ENCODE measurements at places on chromosomes 1 and 21.

- DNase-seq = peak; percentile 48
- H3K4me3 ChIP-seq = no peak overlapping the region
- H3K27me3 ChIP-seq = no peaks in the 10 kb centered on the region
- no peaks in the 10 kb centered on the region for H3K36me3 ChIP-seq
- no peak overlapping the region for H3K27ac ChIP-seq
- no peaks in the 10 kb centered on the region for H3K4me1 ChIP-seq
Measured at GRCh38 chr1:81114191-81114590, 686.5 kb upstream of the ADGRL2 start.

GRCh38 chr1:41578712-41579335 is 94.3 kb upstream of the EDN2 start:
- H3K4me3 ChIP-seq = no peak overlapping the region
- H3K4me1 ChIP-seq = no peaks in the 10 kb centered on the region
- H3K36me3 ChIP-seq = no peaks in the 10 kb centered on the region
- no peak overlapping the region for H3K27ac ChIP-seq
- no peak for DNase-seq
- H3K27me3 ChIP-seq = no peaks in the 10 kb centered on the region

- DNase-seq = no peak
- H3K27ac ChIP-seq = no peak overlapping the region
- no peaks in the 10 kb centered on the region for H3K27me3 ChIP-seq
- no peaks in the 10 kb centered on the region for H3K4me1 ChIP-seq
Measured at GRCh38 chr1:89672489-89673183, 39.7 kb downstream of the LRRC8C start.

- DNase-seq = no peak
- no peaks in the 10 kb centered on the region for H3K36me3 ChIP-seq
- H3K27ac ChIP-seq = no peak overlapping the region
- H3K4me1 ChIP-seq = no peaks in the 10 kb centered on the region
- H3K4me3 ChIP-seq = no peak overlapping the region
Measured at GRCh38 chr1:227775841-227776240, 39.6 kb upstream of the PRSS38 start.

- no peak overlapping the region for H3K4me3 ChIP-seq
- no peak overlapping the region for H3K27ac ChIP-seq
- DNase-seq = no peak
- peaks cover 3% of the 10 kb centered on the region for H3K4me1 ChIP-seq
- no peaks in the 10 kb centered on the region for H3K27me3 ChIP-seq
Measured at GRCh38 chr1:109273570-109274288, 9.2 kb downstream of the PSRC1 start.

DNA sequence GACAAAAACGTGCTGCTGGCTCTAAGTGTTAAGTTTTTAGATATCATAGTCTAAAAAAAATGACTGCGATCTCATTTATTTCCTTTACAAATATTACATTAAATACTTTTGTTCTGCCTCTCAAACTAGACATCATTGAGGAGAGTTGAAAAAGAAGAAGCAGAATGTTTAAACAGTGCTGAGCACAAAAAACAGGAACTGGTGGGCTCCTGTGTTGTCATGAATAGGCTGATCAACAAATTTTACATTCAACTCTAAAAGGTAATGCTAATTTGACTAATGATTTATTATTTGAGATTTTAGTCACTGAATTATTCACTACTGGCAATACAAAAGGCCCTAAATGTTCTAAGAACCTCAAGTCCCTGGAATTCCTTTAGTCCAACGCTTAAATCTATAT is 66.1 kb downstream of the GPATCH2 start:
- H3K27me3 ChIP-seq = no peaks in the 10 kb centered on the region
- no peak for DNase-seq
- H3K4me1 ChIP-seq = no peaks in the 10 kb centered on the region
- H3K4me3 ChIP-seq = no peak overlapping the region
- no peaks in the 10 kb centered on the region for H3K36me3 ChIP-seq
- H3K27ac ChIP-seq = no peak overlapping the region

DNA sequence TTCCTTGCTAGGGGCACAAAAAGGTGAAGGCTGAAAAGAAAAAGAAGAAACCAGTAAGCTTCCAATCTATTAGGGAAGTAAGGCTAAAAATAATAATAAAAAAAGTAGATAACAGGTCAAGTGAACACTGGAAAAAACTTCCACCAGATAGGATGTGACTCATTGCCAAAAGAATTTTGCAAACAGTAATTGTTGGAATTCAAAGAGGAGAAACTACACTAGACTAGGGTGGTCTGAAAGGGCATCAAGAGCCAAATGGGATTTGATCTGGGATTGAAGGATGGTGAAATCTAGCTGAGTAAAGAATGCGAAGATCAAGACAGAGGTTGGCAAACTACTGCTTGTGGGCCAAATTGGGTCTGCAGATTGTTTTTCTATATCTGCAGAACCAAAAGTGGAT is 6.0 kb upstream of the ST6GALNAC3 start:
- no peaks in the 10 kb centered on the region for H3K27me3 ChIP-seq
- H3K4me3 ChIP-seq = no peak overlapping the region
- no peak for DNase-seq
- H3K36me3 ChIP-seq = no peaks in the 10 kb centered on the region

DNA sequence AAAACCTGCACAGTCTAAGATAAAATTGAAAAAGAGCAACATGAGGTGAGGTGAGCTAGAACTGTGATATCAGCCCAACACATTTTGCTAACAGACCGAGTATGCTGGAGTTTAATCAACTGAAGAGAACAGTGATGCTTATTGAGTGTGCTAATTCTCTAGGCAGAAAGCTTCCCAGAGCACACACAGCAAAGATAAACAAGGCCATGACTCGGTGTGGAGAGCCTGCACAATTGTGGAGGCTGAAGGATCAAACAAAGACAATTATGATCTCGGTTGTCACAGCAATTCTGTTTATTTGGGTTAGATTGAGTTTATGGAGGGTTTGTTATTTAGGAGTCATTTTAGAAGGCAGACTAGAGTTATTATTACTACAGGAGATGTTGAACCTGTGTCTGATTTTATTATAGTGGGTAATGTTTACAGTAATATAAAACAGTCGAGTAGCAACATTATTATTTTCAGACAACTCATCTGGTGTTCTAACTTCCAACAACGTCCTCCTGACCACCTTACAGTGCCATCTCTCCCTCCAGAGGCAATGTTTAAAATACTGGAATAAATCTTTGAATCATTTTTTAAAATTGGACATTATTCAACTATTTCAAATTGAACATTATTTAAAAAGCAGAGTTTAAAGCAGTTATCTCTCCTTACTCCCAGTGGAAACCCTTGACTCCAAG is 40.2 kb downstream of the DPT start:
- no peaks in the 10 kb centered on the region for H3K4me1 ChIP-seq
- DNase-seq = no peak
- no peak overlapping the region for H3K27ac ChIP-seq
- H3K27me3 ChIP-seq = no peaks in the 10 kb centered on the region
- no peaks in the 10 kb centered on the region for H3K36me3 ChIP-seq
- no peak overlapping the region for H3K4me3 ChIP-seq

DNA sequence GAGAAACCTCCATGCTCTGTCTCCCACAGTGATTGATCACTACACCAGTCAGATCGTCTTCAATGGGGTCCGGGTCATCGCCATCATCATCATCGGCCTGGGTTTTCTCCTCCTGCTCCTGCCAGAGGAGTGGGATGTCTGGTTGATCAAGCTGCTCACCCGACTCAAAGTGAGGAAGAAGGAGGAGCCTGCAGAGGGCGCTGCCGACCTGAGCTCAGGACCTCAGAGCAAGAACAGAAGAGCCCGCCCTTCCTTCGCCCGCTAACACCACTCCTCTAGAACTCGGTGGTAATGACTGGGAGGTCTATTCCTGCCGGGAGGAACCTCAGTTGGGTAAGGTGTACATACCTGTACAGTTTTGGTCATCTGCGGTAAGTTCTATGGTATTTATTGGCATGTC is 50.3 kb upstream of the COA6 start:
- H3K27ac ChIP-seq = no peak overlapping the region
- H3K4me1 ChIP-seq = no peaks in the 10 kb centered on the region
- no peaks in the 10 kb centered on the region for H3K27me3 ChIP-seq
- H3K36me3 ChIP-seq = no peaks in the 10 kb centered on the region
- no peak overlapping the region for H3K4me3 ChIP-seq

DNA sequence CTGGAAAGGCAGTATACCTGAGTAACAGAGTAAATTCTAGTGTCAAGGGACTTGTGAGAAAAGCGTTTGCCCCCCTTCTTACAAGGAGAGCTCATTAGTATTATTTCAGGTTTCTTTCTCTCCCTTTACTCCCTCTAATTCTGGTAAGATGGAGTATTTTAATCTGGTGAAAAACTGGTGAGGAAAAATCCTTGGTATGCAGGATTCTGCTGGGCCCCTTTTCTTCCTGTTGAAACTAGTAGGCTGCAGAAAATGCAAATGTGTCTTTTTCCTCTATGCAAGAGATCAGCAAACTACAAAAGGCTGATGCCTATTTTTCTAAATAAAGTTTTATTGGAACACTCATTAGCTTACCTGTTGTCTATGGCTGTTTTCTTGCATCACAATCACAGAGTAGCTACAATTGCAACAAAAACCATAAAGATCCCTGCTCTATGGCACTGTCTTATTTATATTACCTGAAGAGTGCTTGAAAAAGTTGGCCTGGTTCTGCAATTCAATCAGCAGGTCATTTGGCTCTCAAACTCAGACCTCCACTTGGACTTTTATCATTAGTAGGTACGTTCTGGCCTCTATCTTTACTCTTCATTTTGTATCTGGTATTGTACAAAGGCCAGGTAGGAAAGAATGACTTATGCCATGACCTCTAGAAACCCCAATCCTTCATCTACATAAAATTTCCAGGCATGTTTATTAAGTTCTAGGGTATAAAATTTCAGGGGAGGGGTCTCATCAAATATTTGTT is 109.6 kb downstream of the AKT3 start:
- H3K4me1 ChIP-seq = peaks cover 22% of the 10 kb centered on the region
- H3K36me3 ChIP-seq = no peaks in the 10 kb centered on the region
- peak overlapping the region; percentile 66 for H3K27ac ChIP-seq
- H3K27me3 ChIP-seq = no peaks in the 10 kb centered on the region

DNA sequence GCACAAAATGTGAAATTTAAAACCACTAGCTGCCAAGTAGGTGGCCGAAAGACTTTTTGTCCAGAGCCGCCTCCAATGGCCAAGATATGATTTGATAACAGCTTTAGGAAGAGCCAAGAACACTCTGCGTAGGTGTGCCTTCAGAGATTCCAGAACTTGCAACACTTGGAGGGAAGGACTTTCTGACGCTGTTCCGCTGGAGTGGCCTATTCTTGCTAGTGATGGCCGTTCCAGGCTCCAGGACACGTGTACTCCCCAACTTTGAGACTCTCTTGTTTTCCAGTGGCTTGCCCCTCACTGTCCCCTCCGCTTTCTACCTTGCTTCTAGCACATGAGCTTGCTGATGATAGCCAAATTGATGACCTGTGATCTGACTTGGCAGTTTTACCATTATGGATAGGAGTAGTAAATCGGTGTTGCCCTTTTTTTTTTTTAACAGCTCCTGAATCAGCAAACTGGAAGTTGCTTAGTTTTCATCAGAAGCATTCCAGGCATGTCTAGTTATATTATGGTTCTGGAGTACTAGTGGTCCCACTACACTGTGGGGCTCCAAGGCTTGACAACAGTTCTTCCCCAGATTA is 1.0 kb downstream of the PRDX6 start:
- DNase-seq = no peak
- peak overlapping the region; percentile 90 for H3K4me3 ChIP-seq

DNA sequence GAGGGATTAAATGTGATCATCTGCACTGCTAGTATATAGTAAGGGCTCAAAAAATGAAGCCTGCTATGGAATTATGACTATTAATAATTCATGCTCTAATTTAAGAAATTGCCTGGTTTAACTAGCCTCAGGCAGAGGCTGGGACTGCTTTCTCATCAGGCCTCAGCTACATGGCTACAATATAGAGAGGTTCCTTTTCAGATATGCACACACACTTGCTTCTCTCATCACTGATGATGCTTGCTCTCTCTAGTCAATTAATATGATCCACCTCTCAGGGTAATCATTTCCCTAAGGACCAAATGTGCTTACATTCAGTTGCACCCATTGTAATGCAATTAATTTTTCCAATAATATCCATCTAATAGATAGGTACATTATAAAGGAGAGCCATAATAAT is 324.9 kb upstream of the ST6GALNAC5 start:
- DNase-seq = no peak
- H3K36me3 ChIP-seq = no peaks in the 10 kb centered on the region
- H3K4me3 ChIP-seq = no peak overlapping the region
- H3K27ac ChIP-seq = no peak overlapping the region
